ENCODE measurements at places on chromosomes 7 and 10. TPM values are rescaled to one million over a fixed set of nuclear protein-coding genes. Genes with fewer than 3 reads are reported as not detected.

- no peak overlapping the region for H3K4me3 ChIP-seq
- no peaks in the 10 kb centered on the region for H3K36me3 ChIP-seq
- no peaks in the 10 kb centered on the region for H3K27me3 ChIP-seq
- H3K4me1 ChIP-seq = peaks cover 32% of the 10 kb centered on the region
These were observed 139.3 kb downstream of the LRRC4 start for GRCh38 chr7:127891854-127892438.

DNA sequence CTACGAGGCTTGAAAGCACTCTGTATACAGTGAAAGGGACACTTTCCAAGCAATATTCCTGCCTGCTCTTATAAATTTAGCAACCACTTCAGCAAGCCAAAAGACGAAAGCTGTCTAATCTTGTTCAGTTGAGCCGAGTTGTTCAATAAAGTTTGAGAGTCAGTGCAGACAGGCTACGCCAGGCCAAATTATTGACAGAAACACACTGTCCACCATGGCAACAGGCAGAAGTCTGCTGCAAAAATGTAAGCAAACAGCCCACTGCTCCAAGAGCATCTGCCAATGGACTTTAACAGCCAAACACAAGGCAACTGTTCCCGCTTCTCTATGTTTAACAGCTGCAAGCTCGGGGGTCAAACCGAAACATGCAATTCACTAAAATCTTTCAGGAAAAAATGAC is 85.7 kb downstream of the GLI3 start:
- no peaks in the 10 kb centered on the region for H3K27me3 ChIP-seq
- DNase-seq = no peak
- H3K36me3 ChIP-seq = peaks cover 13% of the 10 kb centered on the region
- peak overlapping the region; percentile 32 for H3K4me3 ChIP-seq
- H3K4me1 ChIP-seq = peaks cover 95% of the 10 kb centered on the region

DNA sequence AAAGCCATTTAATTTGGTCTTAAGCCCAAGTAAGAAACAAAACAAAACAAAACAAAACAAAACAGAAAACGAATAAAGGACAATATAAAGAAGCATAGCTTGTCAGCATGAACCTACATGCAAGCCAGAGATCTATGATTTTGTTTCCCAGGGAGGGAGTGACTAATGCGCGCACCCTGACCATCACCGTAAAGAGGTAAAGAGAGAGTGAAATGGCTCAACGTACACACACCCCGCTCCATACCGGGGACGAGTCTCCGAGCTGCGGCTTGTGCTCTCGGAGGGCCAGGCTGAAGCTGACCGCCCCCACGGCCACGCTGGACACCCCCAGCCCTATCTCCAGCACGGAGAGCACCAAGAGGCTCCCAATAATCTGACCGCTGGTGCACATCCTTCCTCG is 1.1 kb downstream of the TMEM196 start:
- H3K4me1 ChIP-seq = peaks cover 9% of the 10 kb centered on the region
- peak overlapping the region; percentile 54 for H3K4me3 ChIP-seq
- DNase-seq = peak; percentile 47
- peaks cover 61% of the 10 kb centered on the region for H3K27me3 ChIP-seq

DNA sequence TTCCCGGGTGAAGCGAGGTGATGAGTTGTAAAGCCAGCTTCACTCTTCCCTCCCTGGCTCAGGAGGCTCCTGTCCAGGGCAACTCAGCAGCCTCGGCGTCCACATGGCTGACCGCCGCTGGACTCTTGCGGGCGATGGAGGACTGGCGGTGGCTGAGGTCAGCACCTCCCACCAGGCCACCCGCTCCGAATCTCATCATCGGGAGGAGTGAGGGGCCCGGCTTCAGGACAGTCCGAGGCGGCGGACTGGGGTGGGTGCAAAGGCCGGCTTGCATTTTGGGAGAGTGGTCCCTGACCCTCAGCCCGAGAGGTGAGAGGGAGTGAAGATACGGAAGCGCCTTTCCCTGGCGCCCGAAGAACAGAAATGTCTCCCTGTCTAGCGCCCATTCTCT is 759 bp downstream of the DNAJB12 start:
- DNase-seq = peak; percentile 64
- H3K4me3 ChIP-seq = peak overlapping the region; percentile 91
- H3K36me3 ChIP-seq = no peaks in the 10 kb centered on the region
- peaks cover 9% of the 10 kb centered on the region for H3K4me1 ChIP-seq
- peak overlapping the region; percentile 98 for H3K27ac ChIP-seq
- H3K27me3 ChIP-seq = no peaks in the 10 kb centered on the region

MYO1G gene
- total RNA-seq = not detected

SPDYE18 gene
- not detected for total RNA-seq

TRIM50 gene
- total RNA-seq = not detected
